ENCODE measurements at places on chromosomes 3 and 15.

DNA sequence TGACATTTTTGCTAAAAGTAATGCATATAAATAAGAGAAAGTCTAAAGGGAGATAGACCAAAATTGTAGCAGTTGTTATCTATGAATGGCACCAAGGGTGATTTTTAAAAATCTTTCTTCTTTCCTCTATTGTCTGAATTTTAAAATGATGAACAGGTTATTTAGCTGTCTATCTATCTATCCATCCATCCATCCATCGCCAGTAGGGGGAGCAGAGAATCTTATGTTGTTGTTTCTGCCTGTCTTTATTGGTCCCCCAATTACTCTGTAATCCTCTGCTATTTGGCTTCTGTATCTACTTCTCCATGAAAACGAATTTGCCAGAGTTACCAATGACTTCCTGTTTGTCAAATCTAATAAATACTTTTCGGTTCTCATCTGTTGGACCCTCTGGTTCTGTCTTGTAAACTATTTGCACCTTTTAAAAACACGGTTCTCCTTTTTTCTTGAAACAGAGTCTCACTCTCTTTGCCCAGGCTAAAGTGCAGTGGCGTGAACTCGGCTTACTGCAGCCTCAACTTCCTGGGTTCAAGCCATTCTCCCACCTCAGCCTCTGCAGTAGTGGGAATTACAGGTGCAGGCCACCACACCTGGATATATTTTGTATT is 86.0 kb downstream of the ECT2 start:
- DNase-seq = no peak

GRCh38 chr15:39959411-39959810 is 25.5 kb downstream of the EIF2AK4 start:
- no peak for DNase-seq

- no peak for DNase-seq
Measured at GRCh38 chr15:70345251-70346019, 247.7 kb upstream of the TLE3 start.

- no peak for DNase-seq
Measured at GRCh38 chr3:23874359-23875112, 42.3 kb downstream of the NKIRAS1 start.

DNA sequence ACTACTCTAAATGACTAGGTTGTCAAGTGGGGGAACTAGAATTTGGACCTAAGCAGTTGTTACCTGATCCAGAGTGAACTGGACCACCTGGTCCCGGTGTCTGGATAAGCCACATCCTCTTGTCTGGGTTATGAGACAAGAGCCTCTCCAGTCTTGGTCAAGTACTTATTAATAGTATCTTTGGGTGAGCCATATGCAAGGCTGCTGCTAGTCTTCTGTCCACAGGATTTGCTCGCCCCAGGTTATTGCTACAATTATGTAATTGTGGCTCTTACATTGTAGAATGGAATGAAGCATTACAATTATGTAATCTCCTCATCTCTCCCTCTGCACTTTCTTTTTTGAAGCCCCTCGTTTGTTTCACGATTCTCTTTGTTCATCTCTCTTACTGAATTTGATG is 24.0 kb upstream of the AGBL1 start:
- no peak for DNase-seq

- no peak for DNase-seq
Measured at GRCh38 chr3:7381741-7382140, 520.8 kb downstream of the GRM7 start.

GRCh38 chr3:12830785-12831156 is 10.6 kb downstream of the RPL32 start:
- DNase-seq = no peak

- no peak for DNase-seq
Measured at GRCh38 chr3:55294557-55294956, 192.5 kb downstream of the WNT5A start.

GRCh38 chr3:72678867-72679266 is 169.4 kb downstream of the SHQ1 start:
- DNase-seq = no peak

DNA sequence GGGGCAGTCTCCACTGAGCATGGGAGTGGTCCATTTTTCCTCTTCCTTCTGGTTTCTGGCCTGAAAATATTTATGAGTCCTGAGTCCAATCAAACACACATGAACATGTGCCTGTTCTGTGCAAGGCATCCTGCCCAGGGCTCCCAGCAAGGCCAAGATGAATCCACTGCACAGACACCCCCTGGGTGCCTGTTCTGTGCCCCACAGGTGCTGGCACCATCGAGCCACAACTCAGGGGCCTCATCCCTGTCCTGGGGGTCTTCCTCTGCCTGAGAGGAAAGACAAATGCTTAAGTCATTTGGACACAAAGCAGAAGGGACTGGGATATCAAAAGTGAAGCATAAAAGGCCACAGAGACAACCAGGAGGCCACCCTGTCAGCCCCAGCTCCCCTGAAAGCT is 87.4 kb upstream of the IQSEC1 start:
- no peak for DNase-seq

- no peak for DNase-seq
Measured at GRCh38 chr15:91787198-91787597, 66.3 kb upstream of the SLCO3A1 start.

GRCh38 chr3:97896547-97896946 is 74.7 kb downstream of the CRYBG3 start:
- DNase-seq = no peak

- no peak for DNase-seq
Measured at GRCh38 chr15:60639502-60639901, 160.6 kb upstream of the ICE2 start.

DNA sequence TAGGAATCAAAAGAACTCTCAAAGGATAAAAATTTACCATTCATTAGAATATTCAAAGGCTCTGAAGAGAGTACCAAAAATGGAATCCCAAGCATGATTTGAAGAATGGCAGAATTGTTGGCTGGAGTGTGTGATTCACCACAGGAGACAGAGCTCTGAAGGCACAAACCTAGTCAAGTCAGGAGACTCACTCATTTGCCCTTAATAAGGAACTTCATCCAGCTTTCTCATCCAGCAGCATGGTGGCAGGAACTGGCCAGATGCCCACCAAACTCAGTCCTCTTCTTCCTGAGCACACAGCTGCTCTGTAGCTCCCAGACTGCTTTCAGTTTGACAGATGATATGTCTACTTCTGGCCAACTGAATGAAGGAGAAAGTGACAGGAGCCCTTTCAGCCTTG is 16.5 kb upstream of the HEG1 start:
- no peak for DNase-seq

DNA sequence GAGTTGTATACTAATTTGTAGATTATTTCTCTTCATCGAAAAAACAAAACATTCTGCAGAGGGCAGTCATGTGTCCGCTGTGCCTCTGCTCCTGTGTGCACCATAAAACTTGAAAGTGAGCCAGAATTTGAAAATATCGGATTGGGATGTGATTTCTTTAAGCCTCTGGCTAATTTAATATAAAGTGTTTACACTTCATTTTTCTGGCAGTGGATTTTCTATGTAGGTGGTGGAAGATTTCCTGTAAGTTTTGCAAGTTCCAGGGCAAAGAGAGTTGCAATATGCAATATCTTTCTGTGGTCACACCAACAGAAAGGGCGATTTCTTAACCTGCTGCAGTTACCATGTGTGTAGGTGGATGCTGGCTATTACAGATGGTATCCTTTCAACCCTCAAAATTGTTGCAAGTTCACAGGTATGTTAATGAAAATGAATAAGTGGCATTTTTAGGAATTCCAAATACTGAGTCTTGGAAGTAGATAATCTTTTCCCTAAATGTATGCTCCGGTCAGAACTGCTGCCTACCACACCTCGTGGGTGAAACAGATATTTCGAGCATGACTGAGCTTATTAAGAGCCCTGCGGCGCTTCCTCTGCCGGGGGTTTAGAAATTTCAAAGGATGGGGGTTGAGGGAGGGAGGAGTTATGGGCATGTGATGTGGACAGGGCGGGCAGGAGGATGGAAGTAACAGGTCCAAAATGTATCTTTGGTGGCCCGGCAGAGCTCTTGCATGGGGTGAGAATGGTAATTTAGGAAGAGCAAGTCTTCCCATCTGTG is 134.0 kb downstream of the PGPEP1L start:
- no peak for DNase-seq

- DNase-seq = peak; percentile 66
Measured at GRCh38 chr15:51077221-51078153, 17.2 kb downstream of the TNFAIP8L3 start.

DNA sequence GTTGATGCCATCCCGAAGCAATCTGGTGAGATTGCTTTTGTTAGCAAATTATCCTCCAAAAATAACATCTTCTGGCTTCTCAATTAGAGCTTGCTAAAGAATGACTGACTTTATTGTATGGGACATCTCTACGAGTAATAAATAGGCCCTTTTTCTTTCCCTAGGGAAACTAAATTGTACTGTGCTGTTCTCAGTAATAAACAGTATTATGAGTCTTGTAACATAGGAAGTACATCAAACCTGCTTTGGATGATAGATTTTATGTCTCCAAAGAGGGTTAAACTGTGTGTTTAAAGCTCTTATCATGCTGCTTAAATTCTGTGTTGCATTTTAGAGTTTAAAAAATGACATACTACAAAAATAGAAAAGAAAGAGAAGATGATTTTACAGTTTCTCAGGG is 153.4 kb upstream of the THRB start:
- no peak for DNase-seq

GRCh38 chr3:185959609-185960521 is 22.1 kb upstream of the TRA2B start:
- no peak for DNase-seq

DNA sequence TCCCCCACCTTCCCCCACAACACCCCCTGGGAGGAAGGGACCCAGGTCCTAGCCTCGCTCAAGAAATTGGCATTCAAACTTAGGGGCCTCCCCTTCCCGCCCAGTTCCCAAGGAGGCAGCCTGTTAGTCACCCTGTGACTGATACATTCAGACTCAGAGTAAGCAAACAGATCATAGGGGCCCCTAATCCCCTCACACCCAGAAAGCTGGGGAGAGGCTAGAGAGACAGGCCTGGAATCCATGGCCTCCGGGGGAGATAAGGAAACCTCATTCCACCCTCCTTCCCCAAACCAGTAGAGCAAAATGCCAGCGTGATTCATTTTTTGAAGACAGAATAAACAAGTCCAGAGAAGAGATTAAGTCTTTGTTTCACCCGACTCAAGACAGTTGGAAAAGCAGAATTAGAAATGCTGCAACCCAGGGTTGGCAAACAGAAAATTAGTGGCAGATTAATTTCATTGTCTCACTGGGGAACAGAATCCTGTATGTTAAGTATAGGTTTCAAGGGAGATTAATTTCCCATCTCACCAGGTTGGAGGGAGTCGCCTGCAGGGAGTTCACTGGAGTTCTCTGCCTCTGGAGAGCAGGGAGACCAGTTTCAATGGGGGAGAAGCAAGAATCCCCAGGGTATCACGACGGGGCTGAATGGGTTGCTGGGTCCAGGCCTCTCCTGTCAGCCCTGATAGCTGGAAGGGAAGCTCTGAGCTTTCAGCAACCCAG is 268.3 kb downstream of the UACA start:
- no peak for DNase-seq

DNA sequence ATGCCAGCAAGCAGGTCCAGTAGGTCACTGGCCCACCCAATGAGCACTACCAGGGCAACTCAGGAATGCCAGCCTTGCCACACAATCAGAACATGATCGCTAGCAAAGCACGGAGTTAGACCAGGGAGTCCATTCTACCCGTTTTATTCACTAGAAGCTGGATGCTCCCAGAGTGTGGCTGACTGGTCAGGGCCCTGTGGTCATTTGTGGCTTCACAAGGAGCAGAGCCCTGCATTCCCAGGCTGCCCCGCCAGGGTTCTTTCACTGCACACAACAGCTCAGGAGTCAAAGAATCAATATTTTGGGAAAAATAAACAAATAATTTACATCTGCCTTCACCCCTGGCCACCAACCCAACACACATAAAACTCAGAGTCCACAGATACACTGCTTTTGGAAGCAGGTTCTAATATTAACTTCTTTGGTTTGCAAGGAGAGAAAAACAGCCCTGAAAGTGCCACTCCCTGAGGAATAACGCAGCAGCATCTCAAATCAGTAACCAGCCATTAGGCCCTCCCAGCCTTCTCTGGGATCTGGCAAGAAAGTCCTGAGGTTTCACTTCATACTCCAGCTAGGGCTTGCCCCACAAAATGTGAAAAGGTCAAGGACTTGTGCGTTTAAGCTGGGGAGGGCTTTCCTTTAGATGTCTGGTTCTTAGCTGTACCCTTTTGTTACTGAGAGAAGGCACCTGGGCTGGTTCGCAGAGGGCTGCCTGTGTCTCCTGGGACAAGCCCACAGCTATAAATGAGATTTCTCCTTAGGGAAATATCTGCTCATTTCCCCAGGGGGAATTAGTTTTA is 16.0 kb downstream of the SIAH2 start:
- no peak for DNase-seq

GRCh38 chr3:54357301-54357700 is 234.9 kb downstream of the CACNA2D3 start:
- no peak for DNase-seq

DNA sequence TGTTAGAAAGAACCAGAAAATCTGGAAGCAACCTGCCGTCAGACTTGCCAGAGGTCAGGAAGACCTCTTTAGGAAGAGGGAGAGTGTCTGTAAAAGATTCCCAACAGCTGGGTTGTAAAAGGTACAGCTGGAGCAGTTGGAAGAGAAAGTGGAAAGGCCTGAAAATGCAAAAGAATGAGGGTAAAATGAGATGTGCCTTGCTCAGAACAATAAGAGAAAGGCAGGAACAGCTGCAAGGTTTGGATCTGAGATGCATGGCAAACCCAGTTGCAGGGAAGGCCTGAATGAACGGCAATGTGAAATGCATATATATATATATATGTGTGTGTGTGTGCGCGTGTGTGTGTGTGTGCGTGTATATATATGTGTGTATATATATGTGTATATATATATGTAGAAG is 88.1 kb downstream of the ZIC1 start:
- DNase-seq = no peak

DNA sequence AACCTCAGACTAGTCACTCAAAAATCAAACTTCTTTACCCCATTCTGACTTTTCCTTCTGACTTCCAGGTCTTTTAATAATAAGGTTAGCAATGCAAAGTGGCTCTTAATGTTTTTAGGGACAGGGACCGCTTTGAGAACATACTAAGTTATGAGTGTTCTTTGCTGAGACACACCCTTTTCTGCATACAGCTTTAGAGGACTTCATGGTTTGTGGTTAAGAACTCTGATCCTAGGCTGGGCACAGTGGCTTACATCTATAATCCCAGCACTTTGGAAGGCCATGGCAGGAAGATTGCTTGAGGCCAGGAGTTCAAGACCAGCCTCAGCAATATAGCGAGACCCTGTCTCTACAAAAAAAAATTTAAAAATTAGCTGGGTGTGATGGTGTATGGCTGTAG is 85.8 kb upstream of the CACNA2D3 start:
- DNase-seq = no peak

- no peak for DNase-seq
Measured at GRCh38 chr15:90402223-90402622, 14.2 kb downstream of the IQGAP1 start.

DNA sequence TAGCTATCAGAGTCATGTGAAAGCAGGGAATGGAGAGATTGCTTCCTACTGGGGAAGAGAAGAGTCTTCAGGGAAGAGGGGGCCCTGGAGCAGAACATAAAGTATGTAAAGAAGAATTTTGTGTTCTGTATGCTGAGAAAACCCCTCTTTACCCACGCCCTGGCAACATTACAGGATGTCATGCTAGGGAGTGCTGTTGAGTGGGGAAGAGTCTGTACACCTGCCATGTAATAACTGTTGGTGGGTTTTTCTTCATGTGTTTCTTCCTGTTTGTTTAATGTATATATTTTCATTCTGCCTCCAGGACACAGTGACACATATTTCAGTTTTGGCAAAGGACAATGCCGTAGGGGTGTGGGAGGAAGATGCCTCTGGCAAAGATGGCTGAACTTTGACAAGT is 122.8 kb upstream of the LPP start:
- DNase-seq = no peak

- DNase-seq = no peak
Measured at GRCh38 chr15:36075333-36075732, 504.1 kb upstream of the CDIN1 start.

All from CD4-positive, CD25-positive, alpha-beta regulatory T cell (primary cell).